Muscle of back (tissue), 13 donors: ENCODE measurements at places on chromosomes 7 and 10. TPM values are rescaled to one million over a fixed set of nuclear protein-coding genes. Genes with fewer than 3 reads are reported as not detected.
A peak's percentile ranks its signal among the peaks of the same experiment; 100 is the strongest.

DNA sequence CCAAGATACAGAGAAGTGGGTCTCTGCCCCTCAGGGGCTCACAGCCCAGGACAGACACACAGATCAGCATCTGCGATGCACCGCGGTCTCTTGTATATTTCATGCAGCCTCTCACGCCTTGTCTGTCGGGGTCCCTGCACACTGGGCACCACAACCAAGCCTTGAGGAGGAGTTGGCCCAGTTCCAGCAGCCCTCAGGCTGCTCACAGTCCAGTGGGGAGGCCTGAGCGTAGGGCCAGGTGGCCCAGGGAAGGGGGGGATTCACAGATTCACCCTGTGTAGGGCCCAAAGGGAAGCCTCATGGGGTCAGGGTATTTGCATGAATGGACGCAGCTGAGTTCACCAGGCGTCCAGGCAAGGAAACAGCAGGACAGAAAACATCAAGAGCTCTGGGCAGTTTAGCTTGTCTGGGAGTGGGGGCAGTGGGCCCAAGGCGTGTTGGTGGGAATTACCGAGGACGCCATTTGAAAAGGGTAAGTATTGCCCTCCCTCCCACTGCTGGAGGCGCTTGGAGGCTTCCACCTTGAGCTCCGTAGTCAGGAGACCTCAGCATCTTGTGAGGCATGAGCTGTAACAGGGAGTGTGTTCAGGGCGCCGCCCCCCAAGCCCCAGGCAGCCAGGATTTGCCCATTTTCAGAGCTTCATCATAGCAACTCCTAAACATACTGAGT is 129.1 kb upstream of the CHST15 start:
- no peak for DNase-seq

- DNase-seq = no peak
These were observed 400.5 kb downstream of the IPMK start for GRCh38 chr10:57867241-57867640.

DNA sequence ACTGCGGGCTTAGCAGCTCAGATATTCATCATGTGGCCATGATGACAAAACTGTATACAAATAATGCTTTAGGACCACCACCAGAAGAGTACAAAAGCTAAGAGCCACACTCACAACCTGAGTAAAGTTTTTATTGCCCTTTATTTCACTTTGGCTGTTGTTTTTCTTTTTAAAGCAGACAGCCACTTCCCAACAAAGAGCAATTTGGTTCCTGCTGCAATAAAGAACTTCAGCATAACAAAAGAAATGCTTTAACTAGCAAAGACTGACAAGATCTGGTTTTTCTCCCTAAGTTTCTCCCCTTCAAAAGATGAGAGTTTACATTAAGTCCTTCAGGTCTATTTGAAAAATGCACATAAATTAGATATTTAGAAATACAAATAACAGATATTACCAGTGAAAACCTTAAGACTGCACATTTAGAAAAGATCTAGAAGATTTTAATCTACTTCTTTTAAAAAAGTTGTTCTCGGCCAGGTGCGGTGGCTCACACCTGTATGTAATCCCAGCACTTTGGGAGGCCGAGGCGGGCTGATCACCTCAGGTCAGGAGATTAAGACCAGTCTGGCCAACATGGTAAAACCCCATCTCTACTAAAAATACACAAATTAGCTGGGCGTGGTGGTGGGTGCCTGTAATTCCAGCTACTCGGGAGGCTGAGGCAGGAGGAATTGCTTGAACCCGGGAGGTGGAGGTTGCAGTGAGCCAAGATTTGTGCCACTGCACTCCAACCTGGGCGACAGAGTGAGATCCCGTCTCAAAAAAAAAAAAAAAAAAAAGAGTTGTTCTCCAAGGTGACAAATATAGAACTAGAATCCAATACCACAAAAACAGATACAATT is 59.4 kb downstream of the WAPL start:
- no peak for DNase-seq

- no peak for DNase-seq
These were observed 715.4 kb upstream of the NRP1 start for GRCh38 chr10:34049887-34050286.

- no peak for DNase-seq
These were observed 30.7 kb upstream of the GDF10 start for GRCh38 chr10:47269294-47269693.

DNA sequence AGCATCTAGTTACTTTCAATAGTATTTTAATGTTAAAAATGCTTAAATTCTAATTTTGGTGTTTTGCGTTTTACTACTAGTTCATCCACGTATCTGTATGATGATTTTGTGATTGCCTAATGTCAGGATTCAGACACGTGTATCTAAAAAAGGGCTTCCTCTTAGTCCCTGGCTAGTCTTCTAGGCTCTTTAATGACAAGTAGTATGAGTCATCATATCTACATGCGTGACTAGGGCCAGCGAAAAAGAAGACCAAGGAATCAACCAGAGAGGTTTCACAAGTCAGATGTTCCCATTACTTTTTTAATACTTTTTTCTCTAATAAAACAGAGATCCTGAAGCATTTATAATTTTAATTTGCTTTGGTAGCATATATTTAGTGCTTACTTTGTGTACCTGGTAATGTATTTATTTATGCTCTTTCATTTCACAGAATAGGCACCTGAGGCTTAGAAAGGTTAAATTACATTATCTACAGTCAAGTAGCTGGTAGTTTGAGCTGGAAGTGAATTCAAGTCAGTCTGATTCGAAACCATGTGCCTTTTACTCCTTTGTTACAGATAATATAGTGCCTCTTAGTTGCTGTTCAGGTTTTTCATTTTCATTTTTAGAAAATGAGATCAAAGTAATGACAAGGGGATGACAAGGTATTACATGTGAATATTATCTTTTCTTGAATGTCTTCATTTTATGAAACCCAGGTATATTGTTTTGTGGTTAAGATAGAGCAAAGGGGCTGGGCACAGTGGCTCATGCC is 140.3 kb downstream of the FOXP2 start:
- DNase-seq = no peak

DNA sequence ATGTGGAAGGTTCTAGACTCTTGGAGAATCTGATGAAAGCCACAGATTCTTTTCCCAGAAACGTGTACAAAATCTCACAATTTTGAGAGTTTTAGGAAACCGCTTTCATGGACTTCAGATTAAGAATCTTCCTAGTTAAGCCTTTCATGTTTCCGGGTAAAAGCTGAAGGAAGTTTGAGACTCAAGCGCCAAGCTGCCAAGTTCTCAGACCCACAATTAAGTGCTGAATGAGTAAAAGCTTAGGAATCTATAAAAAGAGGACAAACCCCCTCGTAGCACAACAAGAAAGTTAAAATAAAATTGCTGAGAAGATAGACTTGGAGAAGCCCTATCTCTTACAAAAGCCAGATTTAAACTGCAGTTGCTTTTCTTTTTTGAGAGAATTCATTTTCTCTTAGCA is 99.6 kb downstream of the ST8SIA6 start:
- no peak for DNase-seq

DNA sequence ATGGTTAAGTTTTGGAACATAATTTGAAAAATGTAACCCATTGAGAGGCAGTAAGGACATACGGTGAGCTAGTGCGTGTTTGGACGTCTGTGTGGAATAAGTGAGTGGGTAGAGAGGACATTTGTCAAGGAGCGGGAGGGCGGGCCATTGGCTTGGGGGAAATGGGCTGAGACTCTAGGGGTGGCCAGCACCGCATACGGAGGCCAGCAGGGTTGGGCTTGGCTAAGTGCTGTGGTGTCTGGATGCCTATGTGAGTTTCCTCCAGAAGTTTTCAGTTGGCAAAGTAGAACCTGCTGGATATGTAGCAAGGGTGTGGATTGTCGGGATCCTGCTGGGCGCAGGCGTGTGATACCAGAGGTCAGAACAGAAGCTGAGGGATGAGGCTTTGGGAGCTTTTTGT is 103.0 kb downstream of the TCF7L2 start:
- no peak for DNase-seq

GRCh38 chr7:158492367-158492764 is 95.3 kb downstream of the PTPRN2 start:
- DNase-seq = no peak

GRCh38 chr10:15137636-15138035 is 30.9 kb downstream of the NMT2 start:
- no peak for DNase-seq

DNA sequence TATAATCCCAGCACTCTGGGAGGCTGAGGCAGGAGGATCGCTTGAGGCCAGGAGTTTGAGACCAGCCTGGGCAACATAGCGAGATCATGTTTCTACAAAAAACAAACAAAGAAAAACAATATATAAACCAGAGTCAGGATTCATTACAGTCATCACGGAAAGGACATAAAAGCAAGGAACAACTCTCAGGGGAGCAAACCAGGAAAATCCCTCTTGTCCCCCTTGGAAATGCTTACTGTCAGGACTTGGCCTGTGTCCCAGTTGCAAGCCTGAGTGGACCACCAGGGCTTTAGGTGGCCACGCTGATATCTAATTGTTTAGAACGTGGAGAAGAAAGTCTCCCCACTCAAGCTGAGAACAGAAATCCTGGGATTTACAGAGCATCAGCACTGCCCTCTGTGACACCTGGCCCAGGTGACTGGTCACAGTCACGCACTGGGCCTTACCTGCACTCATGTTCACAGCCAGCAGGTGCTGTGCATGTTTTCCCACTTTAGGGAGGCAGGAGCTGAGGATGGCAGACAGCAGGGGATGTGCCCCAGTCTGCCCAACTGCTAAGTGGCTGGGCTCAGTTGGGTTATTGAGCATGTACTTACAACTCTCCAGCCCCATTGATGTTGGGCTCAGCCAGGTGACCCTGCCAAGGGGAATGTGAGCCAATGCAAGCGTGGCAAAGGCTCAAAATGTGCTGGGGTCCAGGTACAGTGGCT is 60.9 kb downstream of the TMEM130 start:
- no peak for DNase-seq

GRCh38 chr10:113151190-113151666 is 201.2 kb downstream of the TCF7L2 start:
- DNase-seq = no peak

- no peak for DNase-seq
These were observed 122.8 kb downstream of the GALNT17 start for GRCh38 chr7:71254751-71255150.

DNA sequence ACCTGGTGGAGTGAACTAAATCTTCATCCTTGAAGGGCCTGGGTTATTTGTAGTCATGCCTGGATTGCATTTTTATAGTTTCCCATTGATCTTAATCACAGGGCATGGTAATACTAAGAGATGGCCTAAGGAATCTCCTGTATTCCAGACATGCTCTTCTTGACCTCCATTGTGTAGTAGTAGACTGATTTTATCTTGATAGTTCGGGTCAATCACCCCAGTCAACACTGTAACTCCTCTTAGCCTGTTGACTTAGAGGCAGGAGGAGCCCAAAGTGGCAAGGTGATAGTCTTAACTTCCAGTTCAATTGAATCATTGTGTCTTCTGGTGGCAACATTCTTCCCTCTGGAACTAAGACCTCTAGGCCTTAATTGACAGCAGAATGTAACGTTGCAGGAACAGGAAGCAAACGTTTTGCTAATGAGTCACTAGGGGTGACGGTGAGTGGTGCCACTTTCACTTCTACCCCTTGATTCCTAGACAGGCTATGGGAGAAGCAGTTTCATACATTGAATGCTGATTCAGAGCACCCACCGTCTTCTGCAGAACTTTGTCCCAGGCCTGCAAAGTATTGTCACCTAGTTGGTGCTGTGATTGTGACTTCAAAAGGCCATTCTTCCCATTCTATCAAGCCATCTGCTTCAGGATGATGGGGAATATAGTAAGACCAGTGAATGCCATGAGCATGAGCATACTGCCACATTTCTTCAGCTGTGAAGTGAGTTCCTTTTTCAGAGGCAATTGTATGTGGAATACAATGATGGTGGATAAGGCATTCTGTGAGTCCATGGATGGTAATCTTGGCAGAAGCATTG is 24.0 kb upstream of the PAPSS2 start:
- DNase-seq = no peak

- no peak for DNase-seq
These were observed 50.8 kb downstream of the AP3M1 start for GRCh38 chr10:74099836-74100235.

DNA sequence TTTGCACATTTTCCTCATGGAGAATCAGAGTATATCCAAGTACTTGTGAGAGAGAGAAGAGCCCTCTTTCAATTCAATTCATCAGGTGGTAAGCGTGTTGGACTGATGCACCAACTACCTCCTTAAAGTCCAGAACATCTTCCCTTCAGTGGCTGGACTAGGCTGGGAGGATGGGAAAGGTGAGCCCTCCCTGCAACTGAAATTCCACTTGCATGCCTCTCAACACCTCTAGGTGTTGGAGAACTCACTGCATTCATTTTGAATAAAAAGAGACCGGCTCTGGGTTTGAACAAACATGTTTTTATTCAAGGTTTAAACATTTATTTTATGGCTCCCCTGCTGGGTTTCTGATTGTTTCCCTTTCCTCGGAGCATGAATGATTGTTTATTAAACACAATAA is 573.5 kb downstream of the CCSER2 start:
- no peak for DNase-seq

GRCh38 chr10:111360260-111360925 is 283.6 kb downstream of the ADRA2A start:
- DNase-seq = peak; percentile 13

GRCh38 chr10:61047788-61048560 is 104.0 kb upstream of the RHOBTB1 start:
- DNase-seq = no peak

- peak; percentile 72 for DNase-seq
These were observed 372 bp upstream of the TMEM130 start for GRCh38 chr7:98870121-98870651.

DNA sequence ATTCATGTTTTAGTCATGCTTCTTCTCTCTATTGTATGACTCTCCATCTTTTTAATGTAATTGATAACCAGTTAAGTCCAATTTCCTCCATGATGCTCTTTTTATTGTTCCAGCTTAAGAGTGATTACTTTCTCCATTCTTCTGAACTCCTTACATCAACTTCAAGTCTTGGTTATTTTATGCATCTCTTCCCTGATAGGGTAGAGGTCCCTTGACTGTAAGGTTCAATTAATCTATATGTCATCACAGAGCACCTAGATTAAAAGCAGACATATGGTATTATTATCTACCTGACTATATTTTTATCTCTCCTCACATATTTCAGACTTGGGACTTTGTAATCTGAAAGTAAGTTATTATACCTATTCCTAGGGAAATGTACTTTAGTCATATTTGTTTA is 853.1 kb downstream of the REEP3 start:
- no peak for DNase-seq

GRCh38 chr7:3722396-3722922 is 421.4 kb downstream of the SDK1 start:
- peak; percentile 60 for DNase-seq

DNA sequence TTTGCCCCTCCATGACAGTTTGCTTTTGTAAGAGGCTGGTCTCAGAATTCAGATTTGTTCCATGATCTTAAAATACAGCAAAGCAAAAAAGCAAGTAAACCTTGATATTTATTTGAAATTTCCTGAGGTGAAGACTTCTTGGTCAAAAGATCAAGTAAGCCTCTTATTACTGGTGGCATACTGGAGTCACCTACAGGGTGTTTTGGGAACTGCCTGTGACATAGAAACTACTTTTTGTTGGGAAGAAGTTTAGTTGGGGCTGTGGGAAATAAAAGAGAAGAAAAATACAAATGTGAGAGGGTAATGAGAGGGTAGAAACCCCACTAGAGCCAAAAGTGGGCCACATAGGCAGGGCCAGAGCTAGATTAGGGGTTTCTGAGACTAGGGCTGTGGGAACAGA is 217.9 kb downstream of the OTUD1 start:
- no peak for DNase-seq

Gene NRG3
- polyA plus RNA-seq = 0.21 TPM

Gene C10orf143
- polyA plus RNA-seq = 2.1 TPM

Gene MOGAT3
- 0.16 TPM for polyA plus RNA-seq
